ENCODE measurements at places on chromosomes 11 and 22. TPM values are rescaled to one million over a fixed set of nuclear protein-coding genes. Genes with fewer than 3 reads are reported as not detected.

GRCh38 chr11:93005239-93005638 is 35.8 kb downstream of the MTNR1B start:
- no peak for DNase-seq

- DNase-seq = no peak
Observed at GRCh38 chr11:33515347-33515746, 185.3 kb downstream of the C11orf91 start.

OLFML1 gene
- 6.5 TPM for total RNA-seq

GRCh38 chr11:71070490-71071453 is 181.6 kb downstream of the SHANK2 start:
- DNase-seq = no peak

GRCh38 chr11:31421820-31422219 is 52.2 kb downstream of the DNAJC24 start:
- no peak for DNase-seq

- no peak for DNase-seq
Observed at GRCh38 chr22:42340150-42340549, 69.7 kb upstream of the TCF20 start.

DNA sequence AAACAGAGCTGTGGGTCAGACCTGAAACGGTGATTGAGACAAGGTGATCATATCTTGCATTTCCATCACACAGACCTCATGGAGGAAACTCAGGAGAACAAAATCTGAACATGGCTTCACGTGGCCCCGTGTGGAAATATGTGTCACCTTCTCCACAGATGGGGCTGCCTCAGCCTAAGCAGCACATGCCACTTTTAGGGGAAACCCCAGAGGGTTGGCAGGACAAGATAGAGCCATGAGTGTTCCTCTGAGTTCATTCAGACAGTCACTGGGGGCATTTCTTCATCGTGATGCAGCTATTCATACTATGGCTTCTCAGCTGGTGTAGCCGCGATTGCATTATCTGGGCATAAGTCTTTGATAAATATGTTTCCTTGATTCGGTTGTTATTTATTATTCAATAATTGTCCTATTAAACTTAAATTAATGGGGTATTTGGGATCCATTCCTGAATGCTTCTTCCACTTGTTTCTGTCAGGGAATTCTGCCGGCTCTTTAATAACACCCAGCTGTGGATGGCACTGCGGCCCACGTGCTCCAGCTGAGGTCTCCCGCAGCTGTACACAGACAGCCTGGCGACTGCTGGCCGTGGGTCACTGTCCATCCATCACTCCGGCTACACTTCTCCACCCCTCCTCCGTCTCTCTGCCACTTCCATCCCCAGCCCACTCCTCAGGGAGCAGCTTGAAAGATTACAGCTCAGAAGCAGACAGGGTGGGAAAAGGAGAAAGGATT is 485.1 kb downstream of the OPCML start:
- DNase-seq = no peak

GRCh38 chr22:31838917-31839316 is 85.1 kb downstream of the DEPDC5 start:
- DNase-seq = no peak

GRCh38 chr11:774873-775592 is 2.3 kb downstream of the GATD1 start:
- no peak for DNase-seq

- DNase-seq = no peak
Observed at GRCh38 chr11:100315946-100316345, 371.1 kb upstream of the ARHGAP42 start.

- no peak for DNase-seq
Observed at GRCh38 chr11:71213696-71214552, 38.5 kb downstream of the SHANK2 start.

DNA sequence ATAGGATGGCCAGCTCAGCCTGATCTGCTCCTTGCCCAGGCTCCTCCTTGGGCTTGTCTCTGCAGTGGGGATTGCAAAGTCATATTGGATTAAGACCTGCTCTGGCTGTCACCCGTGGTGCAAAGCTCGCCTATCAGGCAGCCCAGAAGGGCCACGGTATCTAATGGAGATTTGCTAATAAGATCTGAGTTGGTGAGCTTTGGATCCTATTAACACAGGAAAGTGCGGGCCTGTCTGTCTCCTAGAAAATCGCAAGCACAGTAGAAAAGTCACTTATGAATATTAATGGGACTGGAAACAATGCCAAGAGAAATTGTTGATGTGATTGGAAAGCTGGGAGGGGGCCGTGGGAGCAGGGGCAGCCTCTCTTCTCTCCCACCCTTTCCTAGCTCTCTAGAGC is 72.8 kb downstream of the CHST1 start:
- DNase-seq = no peak

OR51I1 gene
- not detected for total RNA-seq

OR4C15 gene
- total RNA-seq = not detected

DNA sequence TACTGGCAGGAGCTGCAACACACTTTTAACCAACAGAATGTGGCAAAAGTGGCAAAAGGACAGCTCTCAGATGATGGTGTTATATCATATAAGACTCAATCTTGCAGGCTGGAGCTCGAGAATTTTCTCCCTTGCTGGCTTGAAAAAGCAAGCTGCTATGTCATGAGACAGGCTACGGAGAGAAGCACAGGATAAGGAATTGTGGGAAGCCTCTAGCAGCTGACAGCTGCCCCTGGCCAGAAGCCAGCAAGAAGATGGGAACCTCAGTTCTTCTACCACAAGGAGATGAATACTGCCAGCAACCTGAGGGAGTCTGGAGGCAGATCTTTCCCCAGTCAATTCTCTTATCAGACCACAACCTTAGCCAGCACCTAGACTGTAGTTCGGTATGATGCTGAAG is 24.6 kb downstream of the FXYD6 start:
- no peak for DNase-seq

DNA sequence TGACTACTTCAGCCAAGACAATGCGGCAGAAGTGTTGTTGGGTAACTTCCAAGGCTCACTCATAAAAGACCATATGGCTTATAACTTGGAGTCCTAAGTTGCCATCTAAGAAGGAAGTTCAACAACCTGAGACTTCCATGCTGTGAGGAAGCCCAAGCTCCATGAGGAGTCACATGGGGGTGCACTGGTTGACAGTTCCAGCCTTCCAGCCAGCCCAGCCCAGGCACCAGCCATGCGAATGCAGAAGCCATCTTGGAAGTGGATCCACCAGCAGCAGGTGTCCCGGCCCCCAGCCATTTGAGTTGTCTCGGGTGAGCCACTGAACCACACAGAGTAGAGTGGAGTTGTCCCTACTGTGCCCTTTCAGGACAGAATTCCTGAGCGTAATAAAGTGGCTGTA is 32.8 kb upstream of the WNT7B start:
- peak; percentile 38 for DNase-seq

MS4A14 gene
- 0.97 TPM for total RNA-seq

UCP3 gene
- total RNA-seq = 17.2 TPM

DNA sequence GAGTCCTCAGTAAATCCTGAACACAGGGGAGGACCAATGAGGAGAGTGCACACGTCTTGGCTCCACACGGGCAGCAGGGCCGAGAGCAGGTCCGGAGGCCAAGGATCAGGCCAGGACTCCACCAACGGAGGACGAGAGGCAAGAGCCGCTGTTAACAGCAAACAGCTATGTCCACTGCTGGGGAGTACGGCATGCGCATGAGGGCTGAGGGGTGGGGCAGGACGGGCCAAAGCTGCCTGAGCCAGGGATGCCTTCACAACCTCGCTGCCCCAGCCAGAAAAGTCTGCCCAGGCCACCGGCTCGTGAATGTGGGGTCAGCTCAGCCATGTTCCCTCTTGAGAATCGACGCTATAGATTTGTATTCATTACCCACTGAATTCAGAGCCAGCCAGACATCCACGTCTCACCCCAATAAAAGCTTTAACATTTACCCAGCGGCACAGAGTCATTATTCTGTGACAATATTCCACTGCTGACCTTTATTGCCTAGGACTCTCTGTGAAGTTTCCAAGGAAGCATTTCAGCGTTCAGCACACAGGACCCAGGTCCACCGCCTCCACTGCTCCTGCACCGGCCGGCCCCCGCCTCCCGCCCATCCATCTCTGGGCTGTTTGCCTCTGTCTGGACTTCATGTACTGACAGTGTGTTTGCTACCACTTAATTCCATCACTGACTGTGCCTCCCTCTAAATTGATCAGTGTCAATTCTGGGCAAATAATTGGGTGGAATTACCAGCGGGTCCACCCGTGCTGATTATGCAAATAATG is 384.9 kb downstream of the SHANK2 start:
- no peak for DNase-seq

TYR gene
- not detected for total RNA-seq

- no peak for DNase-seq
Observed at GRCh38 chr11:103284260-103284659, 175.0 kb downstream of the DYNC2H1 start.

GRCh38 chr11:109957601-109958000 is 135.6 kb upstream of the ZC3H12C start:
- no peak for DNase-seq

All from Right ventricle myocardium superior (tissue), 1 donor.